Right ventricle myocardium inferior (tissue), 1 donor: ENCODE measurements at places on chromosomes 16 and 17.
A peak's percentile ranks its signal among the peaks of the same experiment; 100 is the strongest.

- no peak for DNase-seq
Measured at GRCh38 chr16:26913851-26914250, 152.9 kb upstream of the C16orf82 start.

- DNase-seq: no peak
Measured at GRCh38 chr16:12489357-12489990, 314.2 kb downstream of the CPPED1 start.

DNA sequence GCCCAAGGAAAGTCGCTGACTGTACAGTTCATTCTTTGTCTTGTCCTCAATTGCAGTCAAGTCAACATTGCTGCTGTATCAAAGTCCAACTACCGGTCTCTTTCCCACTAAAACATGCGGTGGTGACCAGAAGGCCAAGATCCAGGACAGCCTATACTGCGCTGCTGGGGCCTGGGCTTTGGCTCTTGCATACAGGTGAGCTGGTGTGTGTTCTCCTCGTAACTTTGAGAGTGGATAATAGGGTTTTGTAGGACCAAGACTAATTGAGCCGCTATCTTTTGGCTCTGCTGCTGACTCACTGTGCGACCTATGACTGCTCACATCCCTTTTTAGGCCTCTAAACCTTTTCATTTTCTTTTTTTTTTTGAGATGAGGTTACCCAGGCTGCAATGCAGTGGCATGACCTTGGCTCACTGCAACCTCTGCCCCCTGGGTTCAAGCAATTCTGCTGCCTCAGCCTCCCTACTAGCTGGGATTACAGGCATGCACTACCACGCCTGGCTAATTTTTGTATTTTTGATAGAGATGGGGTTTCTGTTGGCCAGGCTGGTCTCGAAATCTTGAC lies 38.7 kb downstream of the PHKB start:
- no peak for DNase-seq

- no peak for DNase-seq
Measured at GRCh38 chr17:82438401-82439193, 12.0 kb downstream of the CYBC1 start.

DNA sequence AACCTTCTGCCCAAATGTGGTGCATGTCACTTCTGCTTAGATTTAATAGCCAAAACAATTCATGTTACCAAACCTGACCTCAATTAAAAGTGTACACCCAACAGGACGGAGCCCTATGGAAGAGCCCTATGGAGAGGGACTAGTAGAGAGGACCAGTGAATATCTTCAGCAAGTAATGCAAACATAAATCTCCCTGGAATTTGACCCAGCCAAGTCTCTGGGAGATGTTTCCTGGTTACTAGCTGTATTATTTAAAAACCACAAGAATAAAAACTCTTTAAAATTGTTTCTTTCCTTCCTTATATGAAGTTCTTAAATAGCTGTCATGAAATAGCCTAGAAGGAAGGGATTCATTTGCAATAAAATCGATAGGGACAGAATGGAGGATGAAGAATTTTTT lies 255.8 kb downstream of the CDH11 start:
- no peak for DNase-seq

DNA sequence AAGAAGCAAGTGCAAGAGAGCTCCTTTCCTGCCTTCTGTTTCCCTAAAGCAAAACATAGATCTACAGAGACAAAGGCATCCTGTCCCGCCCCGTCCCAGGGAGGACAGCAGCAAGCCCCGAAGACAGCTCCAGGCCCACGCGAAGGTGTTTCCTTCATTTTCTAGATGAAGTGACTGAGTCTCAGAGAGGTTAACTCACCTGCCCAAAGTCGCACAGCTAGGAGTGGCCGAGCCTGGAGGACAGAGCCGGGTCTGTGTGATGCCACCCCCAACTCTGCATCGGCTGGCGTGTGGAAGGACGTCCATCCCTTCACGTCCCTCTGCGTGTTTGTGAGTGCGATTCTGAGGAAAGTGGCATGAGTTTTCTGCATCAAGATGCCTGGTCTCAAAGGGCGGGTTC lies 187.2 kb upstream of the CHMP6 start:
- no peak for DNase-seq

- DNase-seq: no peak
Measured at GRCh38 chr16:54422569-54422978, 136.0 kb upstream of the IRX3 start.

DNA sequence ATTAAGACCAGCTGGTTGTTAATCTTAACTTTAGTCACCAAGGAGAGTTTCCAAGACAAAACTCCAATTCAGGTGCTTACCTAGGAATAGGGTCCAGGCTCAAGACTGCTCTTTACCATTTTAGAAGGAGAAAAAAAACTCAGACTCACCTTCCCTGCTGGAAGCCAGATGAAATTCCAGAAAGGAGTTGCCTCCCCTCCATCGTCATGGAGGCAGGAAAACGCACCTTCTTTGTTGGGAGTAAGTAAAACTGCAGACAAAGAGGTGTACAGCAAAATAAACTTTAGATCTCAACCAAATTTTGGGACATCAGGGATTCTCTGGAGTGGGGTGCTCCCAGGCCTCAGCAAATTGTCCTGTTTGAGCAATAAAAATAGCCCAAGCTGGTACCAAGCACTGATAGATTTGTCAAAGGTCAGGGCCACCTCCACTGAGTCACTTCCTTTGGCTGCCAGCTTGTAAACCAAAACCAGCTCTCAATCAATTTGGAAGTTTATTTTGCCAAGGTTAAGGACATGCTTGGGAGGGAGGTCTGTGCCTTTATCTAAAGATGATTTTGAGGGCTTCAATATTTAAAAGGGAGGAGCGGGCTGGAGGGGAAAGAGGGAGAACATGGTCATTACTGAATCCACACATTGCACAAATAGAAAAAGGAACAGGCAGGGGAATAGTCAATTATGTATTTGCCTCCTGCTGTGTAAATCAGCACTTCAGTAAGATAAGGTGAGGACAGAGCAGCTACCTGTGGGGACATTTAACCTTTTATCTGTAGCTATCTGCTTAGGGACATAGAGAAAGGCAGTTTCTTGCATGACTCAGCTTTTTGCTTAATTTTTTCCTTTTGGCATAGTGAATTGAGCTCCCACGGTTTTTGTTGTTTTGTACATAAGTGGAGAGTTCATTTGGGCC lies 1.5 kb upstream of the ALDH3A2 start:
- DNase-seq: no peak

- no peak for DNase-seq
Measured at GRCh38 chr16:57444711-57445110, 2.5 kb downstream of the CIAPIN1 start.

DNA sequence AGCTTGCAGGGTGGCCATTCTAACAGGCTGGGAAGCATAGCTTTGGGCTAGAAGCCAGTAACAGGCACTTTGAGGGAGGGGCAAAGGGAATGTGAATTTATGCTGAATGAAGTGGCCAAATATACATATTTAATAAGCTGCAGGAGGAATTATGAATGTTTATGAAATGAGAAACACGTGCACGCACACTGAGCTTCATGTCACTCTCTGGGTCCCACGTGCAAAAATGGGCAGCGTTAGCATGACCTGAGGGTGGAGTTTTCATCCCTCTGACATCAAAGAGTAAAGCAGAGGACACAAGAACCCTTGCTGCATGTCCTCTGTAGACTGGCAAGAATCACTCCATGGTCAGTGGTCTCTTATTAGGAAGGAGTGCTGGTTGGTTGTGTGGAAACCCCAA lies 337.0 kb downstream of the UTP18 start:
- no peak for DNase-seq

DNA sequence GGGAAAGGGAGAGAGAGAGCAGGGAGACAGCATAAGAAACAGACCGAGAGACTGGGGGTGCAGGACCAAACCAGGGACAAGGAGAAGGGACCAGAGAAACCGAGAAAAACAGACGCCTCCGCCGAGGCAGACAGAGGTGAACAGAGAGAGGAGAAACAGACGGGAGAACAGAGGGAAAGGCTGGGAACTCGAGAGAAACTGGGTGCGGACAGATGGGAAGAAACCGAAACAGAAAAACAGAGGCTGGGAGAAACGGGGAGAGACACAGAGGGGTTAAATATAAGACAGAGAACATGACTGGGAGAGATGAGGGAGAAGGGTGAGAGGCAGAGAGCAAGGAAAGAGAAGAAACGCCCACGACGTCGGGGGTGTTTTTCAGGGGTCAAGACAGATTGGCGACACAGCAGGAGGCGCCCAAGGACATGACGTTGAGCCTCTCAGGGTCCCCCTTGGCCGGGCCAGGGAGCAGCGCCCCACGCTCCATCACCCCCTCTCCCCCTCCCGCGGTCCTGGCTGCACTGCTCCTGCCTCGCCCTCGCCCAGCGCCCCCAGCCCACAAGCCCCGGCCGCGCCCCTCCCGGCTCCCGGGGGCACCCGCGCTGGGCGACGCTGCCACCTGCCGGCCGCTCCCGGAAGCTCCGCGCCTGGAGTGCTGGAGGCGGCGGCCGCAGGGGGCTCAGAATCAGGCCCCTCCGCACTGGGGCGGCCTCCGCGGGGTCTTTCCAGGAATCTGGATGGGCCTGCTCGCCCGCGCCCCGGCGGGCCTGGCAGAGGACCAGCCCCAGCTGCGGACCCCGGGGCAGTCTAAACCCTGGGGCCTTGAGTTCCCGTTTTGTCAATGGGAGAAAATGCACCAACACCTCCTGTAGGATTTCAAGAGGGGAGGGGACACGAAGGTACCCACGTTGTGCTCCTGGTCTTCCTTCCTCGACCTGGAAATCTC lies 1.3 kb upstream of the TMEM92 start:
- DNase-seq: peak; percentile 83

DNA sequence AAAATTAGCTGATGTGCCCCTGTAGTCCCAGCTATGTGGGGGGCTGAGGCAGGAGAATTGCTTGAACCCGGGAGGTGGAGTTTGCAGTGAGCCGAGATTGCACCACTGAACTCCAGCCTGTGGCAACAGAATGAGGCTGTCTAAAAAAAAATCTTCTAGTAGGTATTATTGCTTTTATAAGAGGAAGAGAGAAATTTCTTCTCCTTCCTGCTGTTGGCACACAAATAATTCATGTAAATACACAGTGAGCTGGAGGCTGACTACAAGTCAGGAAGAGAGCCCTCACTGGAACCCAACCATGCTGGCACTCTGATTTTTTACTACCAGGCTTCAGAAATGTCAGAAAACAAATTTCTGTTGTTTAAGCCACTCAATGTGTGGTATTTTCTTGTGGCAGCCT lies 6.7 kb downstream of the PRDM7 start:
- DNase-seq: no peak

- no peak for DNase-seq
Measured at GRCh38 chr16:4510747-4511426, 27.7 kb downstream of the CDIP1 start.

DNA sequence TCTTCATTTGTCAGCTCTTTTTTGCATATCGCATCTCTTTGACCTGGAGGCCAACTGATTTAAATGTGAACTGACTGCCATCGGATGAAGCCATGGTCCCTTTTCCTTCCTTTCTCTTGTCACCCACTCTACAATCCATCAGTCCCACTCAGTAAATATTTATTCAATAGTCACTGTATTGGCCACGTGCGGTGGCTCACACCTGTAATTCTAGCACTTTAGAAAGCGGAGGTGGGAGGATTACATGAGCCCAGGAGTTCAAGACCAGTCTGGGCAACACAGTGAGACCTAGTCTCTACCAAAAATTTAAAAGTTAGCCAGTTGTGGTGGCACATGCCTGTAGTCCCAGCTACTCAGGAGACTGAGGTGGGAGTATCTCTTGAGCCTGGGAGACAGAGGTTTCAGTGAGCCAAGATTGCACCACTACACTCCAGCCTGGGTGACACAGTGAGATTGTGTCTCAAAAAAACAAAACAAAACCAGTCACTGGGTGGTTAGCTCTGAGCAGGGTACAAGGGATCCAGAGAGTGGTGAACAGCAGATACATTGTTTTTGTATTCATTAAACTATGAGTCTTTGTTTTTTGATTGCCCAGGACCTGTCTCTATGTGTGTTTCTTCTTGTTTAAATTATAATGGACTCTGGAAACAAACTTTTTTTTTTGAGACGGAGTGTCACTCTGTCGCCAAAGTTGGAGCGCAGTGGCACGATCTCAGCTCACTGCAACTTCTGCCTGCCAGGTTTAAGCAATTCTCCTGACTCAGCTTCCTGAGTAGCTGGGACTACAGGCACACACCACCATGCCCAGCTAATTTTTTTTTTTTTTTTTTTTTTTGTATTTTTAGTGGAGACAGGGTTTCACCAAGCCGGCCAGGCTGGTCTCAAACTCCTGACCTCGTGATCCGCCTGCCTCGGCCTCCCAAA lies 6.9 kb downstream of the PHAF1 start:
- DNase-seq: no peak

DNA sequence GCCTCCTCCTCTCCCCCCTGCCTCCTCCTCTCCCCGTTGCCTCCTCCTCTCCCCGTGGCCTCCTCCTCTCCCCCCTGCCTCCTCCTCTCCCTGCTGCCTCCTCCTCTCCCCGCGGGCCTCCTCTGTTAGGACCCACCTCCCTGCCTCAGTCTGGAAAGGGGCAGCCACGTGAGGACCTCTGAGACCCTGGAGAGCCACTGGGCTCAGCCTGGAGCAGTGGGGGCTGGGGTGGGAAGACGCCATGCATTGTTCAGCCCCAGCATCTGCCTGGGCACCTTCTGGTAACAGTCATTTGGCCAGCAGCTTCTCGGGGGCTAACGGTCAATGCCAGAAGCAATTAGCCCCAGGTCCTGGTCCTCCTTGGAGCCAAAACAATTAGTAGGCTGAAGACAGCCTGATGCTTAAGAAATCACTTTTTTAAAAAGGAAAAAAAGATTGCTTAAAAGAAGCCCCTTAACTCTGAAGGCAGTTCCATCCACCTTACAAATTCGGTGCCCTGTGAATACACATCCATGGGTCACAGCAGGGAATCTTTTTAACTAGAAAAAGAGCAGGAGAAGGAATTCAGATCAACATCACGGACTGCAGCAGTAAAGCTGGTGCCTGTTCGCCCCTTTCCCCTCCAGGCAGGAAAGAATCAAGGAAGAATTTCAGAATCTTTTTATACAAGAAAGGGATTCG lies 29.8 kb downstream of the NXN start:
- DNase-seq: no peak

DNA sequence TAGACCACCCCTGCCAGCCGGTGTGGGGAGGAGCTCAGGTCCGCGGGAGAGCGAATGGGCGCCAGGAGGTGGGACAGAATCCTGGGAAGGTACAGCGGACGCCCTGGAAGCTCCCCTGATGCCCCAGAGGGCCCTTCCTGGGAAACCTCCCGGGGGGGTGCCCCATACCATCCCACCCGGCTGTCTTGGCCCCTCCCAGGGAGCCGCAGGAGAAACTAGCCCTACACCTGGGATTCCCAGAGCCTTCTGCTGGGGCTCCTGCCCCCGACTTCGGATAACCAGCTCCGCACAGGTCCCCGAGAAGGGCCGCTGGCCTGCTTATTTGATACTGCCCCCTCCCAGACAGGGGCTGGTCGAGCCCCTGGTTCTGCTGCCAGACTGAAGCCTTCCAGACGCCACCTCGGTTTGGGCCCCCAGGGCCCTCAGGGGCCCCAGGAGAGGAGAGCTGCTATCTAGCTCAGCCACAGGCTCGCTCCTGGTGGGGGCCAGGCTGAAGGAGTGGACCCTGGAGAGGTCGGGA lies 3.0 kb upstream of the CBX4 start:
- no peak for DNase-seq

GRCh38 chr17:15882777-15883176 lies 62.2 kb upstream of the ADORA2B start:
- DNase-seq: no peak

GRCh38 chr16:27929818-27930217 lies 133.7 kb downstream of the GSG1L start:
- no peak for DNase-seq
